Muscle of leg (tissue), 16 donors: ENCODE measurements at places on chromosomes 2 and 18. TPM values are rescaled to one million over a fixed set of nuclear protein-coding genes. Genes with fewer than 3 reads are reported as not detected.

- DNase-seq = peak; percentile 22
- H3K36me3 ChIP-seq = no peaks in the 10 kb centered on the region
- no peak overlapping the region for H3K4me3 ChIP-seq
- H3K4me1 ChIP-seq = peaks cover 5% of the 10 kb centered on the region
- H3K27me3 ChIP-seq = no peaks in the 10 kb centered on the region
- H3K27ac ChIP-seq = no peak overlapping the region
Measured at GRCh38 chr18:36493349-36494159, 196.0 kb downstream of the FHOD3 start.

GRCh38 chr2:224004105-224004695, 34.9 kb downstream of the SERPINE2 start:
- peaks cover 9% of the 10 kb centered on the region for H3K4me1 ChIP-seq
- H3K27me3 ChIP-seq = no peaks in the 10 kb centered on the region
- peak; percentile 38 for DNase-seq
- H3K27ac ChIP-seq = no peak overlapping the region
- H3K4me3 ChIP-seq = no peak overlapping the region

GRCh38 chr2:238710032-238710735, 137.7 kb upstream of the TWIST2 start:
- H3K4me1 ChIP-seq = peaks cover 11% of the 10 kb centered on the region
- peak overlapping the region; percentile 72 for H3K27ac ChIP-seq
- no peak overlapping the region for H3K4me3 ChIP-seq

DNA sequence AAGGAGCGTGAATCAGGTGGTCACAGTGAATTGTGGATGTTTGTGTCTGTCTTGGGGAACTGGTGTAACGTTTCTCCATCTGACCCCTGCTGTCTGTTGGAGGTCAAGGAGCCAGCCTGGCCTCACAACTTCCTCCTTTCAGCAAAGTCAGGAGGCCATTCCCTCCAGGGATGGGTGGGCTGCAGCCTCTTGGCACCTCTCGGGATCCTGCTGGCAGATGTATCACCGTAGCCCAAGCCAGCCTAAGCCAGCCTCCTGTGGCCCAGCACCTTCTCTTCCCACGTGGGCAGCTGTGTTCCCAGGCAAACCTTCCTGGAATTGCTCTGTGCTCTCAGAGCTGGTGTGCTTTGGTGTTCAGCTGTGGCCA, 30.5 kb downstream of the HPCAL1 start:
- DNase-seq = no peak
- peaks cover 39% of the 10 kb centered on the region for H3K4me1 ChIP-seq
- no peak overlapping the region for H3K4me3 ChIP-seq
- no peaks in the 10 kb centered on the region for H3K36me3 ChIP-seq
- H3K27ac ChIP-seq = no peak overlapping the region
- H3K27me3 ChIP-seq = peaks cover 4% of the 10 kb centered on the region

- no peaks in the 10 kb centered on the region for H3K36me3 ChIP-seq
- no peak overlapping the region for H3K27ac ChIP-seq
- no peaks in the 10 kb centered on the region for H3K27me3 ChIP-seq
- H3K4me3 ChIP-seq = no peak overlapping the region
- no peaks in the 10 kb centered on the region for H3K4me1 ChIP-seq
- DNase-seq = no peak
Measured at GRCh38 chr18:7062811-7063210, 54.8 kb downstream of the LAMA1 start.

Gene LCT
- polyA plus RNA-seq = 3.1 TPM

Gene MAIP1
- 16.2 TPM for polyA plus RNA-seq

DNA sequence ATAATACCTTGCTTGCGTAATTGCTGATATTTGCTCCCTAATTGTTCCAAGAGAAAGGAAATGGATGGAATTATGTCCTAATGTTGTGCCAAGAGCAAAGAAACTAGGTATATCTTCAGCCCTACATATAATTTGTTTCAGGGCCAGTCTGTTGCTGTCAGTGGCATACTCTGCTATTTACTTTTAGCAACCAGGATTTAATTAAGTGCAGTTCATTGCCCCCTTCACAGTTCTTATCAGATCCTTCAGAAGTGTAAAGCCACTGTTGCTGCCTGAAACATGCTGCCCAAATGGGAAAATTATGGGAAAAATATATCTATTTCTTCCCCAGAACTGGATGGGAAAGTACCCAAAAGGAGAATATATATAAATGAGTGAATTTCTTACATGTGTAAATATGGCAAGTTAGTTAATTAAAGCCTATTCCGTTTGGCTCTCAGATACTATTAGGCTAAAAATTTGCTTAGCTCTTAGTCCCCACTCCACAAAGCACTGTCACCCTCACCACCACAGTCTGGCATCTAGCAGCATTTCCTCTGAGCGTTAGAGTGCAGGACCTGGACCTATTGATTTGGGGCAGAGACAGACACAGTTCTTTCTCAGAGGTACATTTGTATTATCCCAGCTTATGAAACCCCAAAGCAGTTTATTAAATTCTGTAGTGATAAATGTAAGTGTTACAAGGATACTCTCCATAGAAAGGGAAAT, 72.8 kb upstream of the DTNA start:
- H3K4me3 ChIP-seq = no peak overlapping the region
- H3K36me3 ChIP-seq = no peaks in the 10 kb centered on the region
- H3K4me1 ChIP-seq = peaks cover 1% of the 10 kb centered on the region
- no peak overlapping the region for H3K27ac ChIP-seq
- no peak for DNase-seq

GRCh38 chr2:190637281-190637734, 11.6 kb upstream of the NAB1 start:
- no peaks in the 10 kb centered on the region for H3K27me3 ChIP-seq
- H3K4me3 ChIP-seq = no peak overlapping the region
- H3K4me1 ChIP-seq = peaks cover 9% of the 10 kb centered on the region

- H3K36me3 ChIP-seq = no peaks in the 10 kb centered on the region
- H3K27me3 ChIP-seq = no peaks in the 10 kb centered on the region
- peak; percentile 93 for DNase-seq
- peak overlapping the region; percentile 52 for H3K4me3 ChIP-seq
Measured at GRCh38 chr18:76528477-76529432, 33.7 kb upstream of the ZNF516 start.

DNA sequence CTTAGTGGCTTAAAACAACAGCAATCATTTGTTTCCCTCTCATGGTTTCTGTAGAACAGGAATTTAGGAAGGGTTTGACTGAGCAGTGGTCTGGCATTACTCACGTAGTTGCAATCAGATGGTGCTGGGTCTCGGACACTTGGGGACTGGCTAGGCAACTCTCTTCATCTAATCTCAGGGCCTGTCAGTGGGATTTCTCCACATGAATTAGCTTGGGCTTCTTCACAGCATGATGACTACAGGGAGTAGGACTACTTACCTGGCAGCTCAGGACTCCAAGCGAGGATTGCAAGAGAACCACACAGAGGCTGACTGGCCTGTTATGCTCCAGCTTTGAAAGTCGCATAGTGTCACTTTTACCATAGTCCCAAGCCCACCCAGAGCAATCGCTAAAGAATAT, 125.1 kb downstream of the TTC27 start:
- no peak for DNase-seq
- H3K27ac ChIP-seq = no peak overlapping the region
- no peaks in the 10 kb centered on the region for H3K4me1 ChIP-seq
- H3K36me3 ChIP-seq = no peaks in the 10 kb centered on the region
- H3K27me3 ChIP-seq = no peaks in the 10 kb centered on the region

GRCh38 chr2:11862049-11862448, 115.6 kb downstream of the LPIN1 start:
- H3K4me3 ChIP-seq = no peak overlapping the region
- H3K27ac ChIP-seq = no peak overlapping the region
- no peaks in the 10 kb centered on the region for H3K36me3 ChIP-seq
- no peak for DNase-seq
- H3K4me1 ChIP-seq = peaks cover 8% of the 10 kb centered on the region
- H3K27me3 ChIP-seq = peaks cover 4% of the 10 kb centered on the region

- no peaks in the 10 kb centered on the region for H3K4me1 ChIP-seq
- peak; percentile 38 for DNase-seq
- no peaks in the 10 kb centered on the region for H3K36me3 ChIP-seq
Measured at GRCh38 chr2:66840321-66841002, 405.5 kb downstream of the MEIS1 start.

Gene CNRIP1
- 22.5 TPM for polyA plus RNA-seq

DNA sequence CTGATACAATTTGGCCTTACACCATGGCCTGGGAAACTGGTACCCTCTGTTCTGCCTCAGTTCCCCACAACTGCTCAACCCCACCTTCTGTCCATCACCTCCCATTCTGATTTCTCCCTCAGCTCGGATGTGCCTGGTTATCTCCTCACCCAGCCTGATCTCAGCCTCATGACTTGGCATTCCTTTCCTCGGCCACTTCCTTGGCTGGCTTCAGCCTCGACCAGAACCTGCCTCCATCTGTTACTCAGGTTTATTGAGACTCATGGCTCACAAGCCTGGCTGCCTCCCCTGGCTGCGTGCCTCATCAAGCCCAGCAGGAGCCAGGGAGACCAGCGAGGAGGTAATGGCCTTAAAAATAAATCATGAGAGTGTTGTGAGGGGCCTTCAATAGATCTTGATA, 356.2 kb upstream of the SPRED2 start:
- DNase-seq = no peak
- no peaks in the 10 kb centered on the region for H3K4me1 ChIP-seq
- H3K36me3 ChIP-seq = no peaks in the 10 kb centered on the region

GRCh38 chr2:96353032-96353561, 17.5 kb downstream of the NCAPH start:
- peaks cover 27% of the 10 kb centered on the region for H3K4me1 ChIP-seq
- no peaks in the 10 kb centered on the region for H3K27me3 ChIP-seq

Gene SLC14A1
- 0.85 TPM for polyA plus RNA-seq

GRCh38 chr2:104428155-104428554, 425.8 kb upstream of the POU3F3 start:
- no peaks in the 10 kb centered on the region for H3K36me3 ChIP-seq
- no peaks in the 10 kb centered on the region for H3K27me3 ChIP-seq
- H3K4me1 ChIP-seq = no peaks in the 10 kb centered on the region

DNA sequence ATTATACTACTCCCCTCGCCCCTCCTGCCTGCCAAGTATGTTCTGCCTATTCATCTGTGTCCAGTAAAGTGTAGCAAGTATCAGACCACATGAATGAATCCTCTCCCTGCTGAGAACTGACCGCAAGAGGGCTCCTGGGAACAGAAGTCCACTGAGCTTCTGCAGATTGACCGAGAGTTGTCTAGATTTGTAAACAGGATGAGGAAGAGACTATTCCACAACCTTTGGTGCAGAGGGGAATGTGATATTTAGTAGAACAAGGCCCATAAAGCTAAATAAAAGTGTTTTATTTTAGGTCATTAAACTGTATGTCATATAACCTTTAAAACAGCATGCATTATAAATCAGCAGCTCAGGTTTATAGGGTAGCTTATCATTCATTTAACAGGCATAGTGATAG, 377.0 kb downstream of the DCC start:
- H3K27me3 ChIP-seq = no peaks in the 10 kb centered on the region
- peak; percentile 20 for DNase-seq
- no peak overlapping the region for H3K4me3 ChIP-seq

- no peaks in the 10 kb centered on the region for H3K36me3 ChIP-seq
- H3K27me3 ChIP-seq = no peaks in the 10 kb centered on the region
- no peak overlapping the region for H3K4me3 ChIP-seq
Measured at GRCh38 chr18:73645160-73645715, 502.4 kb downstream of the FBXO15 start.

Gene SLC35F5
- polyA plus RNA-seq = 47.6 TPM

DNA sequence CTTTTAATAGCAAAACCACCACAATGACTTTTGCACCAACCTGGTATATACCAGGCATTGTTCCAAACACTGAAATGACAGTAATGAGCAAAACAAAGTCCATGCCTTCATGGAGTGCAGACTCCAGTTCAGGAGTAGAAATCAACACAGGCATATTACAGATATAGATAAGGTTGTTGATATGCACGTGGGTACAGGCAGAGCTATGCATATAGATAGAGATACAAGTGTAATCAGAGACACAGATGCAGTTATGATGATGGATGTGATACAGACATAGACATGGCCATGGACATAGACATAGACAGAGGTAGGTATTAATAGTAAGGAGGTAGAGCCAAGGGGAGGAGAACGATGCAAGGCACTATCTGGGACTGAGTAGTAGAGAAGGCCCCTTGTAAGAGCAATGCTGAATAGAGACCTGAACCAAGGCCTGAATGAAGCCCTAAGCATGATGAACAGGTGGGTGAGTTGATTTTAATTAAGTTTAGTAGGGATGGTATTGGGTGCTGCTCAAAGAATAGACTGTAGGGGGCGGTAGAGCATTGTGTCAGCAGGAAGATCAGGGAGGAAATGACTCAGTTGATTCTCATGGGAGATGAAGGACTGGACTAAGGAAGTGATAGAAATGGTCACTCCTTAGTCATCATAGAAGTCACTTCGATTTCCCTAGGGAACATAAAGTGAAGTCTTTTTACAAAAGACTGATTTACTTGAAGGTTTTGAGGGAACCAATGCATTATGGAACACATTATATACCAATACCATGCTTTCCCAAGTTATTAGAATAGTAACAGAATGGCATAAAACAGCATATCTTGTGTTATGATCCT, 39.4 kb downstream of the CMPK2 start:
- H3K4me1 ChIP-seq = peaks cover 8% of the 10 kb centered on the region
- no peaks in the 10 kb centered on the region for H3K36me3 ChIP-seq
- DNase-seq = peak; percentile 43
- H3K27ac ChIP-seq = no peak overlapping the region
- no peaks in the 10 kb centered on the region for H3K27me3 ChIP-seq

DNA sequence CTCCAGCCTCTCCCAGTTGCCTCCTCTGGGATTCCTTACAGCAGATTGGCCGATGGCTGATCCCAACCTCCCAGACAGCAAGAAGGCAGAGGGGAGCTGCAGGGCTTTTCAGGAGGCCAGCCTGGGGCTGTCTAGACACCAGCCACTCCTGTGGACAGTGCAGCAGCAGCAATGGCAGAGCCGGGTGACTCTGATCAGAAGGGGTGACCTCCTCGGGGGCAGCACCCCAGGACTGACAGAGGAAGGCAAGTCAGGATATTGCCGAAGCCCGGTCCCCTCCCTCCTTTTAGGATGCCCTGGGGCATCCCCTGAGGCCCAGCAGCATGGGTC, 84.5 kb downstream of the INHBB start:
- H3K4me1 ChIP-seq = peaks cover 5% of the 10 kb centered on the region
- H3K27ac ChIP-seq = no peak overlapping the region
- no peak for DNase-seq

GRCh38 chr2:217727801-217728200, 275.0 kb downstream of the TNS1 start:
- no peaks in the 10 kb centered on the region for H3K36me3 ChIP-seq
- DNase-seq = no peak
- H3K4me1 ChIP-seq = peaks cover 44% of the 10 kb centered on the region
- no peak overlapping the region for H3K4me3 ChIP-seq

- H3K27me3 ChIP-seq = no peaks in the 10 kb centered on the region
- H3K27ac ChIP-seq = no peak overlapping the region
- no peaks in the 10 kb centered on the region for H3K36me3 ChIP-seq
- H3K4me3 ChIP-seq = no peak overlapping the region
- no peak for DNase-seq
Measured at GRCh38 chr2:62307469-62308389, 111.8 kb downstream of the B3GNT2 start.
